Ecto neural progenitor cell (in vitro differentiated cells): ENCODE measurements at places on chromosomes 3 and 15.

DNA sequence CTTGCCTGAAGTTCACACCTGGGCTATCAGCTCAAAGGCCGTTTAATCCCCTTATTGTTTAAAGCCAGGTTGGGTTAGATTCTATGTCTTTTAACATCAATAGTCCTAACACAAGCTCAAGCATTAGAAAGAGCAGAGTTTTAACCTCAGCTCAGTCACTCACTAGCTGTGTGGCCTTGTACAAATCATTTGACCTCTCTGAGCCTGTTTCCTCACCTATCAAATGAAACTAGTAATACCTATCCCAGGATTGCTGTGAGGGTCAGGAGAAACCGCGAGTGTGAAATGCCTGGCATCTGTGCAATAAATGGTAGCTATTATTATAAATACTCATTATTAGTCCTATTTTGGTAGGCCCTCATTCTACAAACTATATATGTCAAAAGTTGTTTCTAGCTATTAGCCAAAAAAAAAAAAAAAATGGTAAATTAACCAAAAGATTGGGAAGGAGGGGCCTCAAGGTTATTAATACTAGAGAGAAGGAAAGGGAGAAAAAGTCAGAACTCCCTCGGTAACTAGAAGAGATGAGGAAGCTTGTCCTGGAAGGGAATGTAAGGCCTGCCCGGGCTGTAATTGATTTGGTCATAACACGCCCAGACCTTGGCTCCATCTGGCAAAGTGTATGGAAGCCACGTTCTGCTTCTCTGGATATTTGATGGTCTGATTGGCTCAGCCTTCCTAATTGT, 510.5 kb upstream of the PROK2 start:
- DNase-seq = no peak

DNA sequence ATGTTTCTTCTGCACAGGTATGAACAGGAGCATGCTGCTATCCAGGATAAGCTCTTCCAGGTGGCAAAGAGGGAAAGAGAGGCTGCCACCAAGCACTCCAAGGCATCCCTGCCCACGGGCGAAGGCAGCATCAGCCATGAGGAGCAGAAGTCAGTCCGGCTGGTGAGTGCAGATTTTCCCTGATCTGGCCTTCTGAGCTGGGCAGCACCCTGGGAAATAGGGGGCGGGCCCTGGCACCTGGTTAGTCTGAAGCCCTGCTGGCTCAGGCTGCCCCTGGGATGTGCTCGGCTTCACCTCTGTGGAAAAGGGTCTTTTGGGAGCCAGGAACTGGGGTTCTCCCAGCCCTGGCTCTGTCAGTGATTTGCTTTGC, 29.0 kb downstream of the CHCHD6 start:
- no peak for DNase-seq

- DNase-seq = peak; percentile 53
Measured at GRCh38 chr15:100926258-100926657, 7.1 kb downstream of the LRRK1 start.

DNA sequence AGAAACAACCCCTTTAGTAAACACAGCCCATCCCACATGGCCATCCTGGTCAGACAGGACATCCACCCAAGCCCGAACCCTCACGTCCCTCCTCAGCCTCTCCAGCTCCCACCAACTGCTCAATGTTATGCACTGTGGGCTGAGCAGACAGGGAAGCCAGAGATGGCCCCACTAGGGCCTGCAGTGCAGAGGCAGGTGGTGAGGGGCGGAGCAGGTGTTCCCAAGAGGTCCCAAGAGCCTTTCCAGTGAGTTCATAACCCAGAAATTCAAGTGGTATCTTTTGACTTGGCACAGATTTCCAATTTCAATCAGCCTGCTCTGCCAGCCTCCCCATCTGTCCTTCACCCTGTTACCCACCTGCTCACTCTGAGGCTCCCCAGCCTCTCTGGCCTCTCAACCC, 130.3 kb downstream of the LIPC start:
- DNase-seq = no peak

DNA sequence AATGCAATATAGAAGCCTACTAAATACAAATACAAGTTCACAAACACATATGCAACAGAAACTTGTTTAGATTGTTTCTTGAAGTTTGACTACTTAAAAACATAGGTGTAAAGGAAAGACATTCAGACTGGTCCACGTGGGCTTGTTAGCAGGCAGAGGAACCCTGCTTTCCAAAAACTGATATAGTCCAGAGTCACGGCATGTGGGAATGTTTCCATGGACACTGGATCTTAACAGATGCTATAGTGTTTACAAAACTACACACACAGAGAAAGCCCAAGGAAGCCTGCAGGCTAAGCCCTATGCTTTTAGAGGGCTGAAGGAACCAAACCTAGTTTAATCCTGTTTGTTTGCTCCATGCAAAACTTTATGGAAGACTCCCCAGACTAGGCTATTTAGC, 45.2 kb upstream of the LRRC58 start:
- DNase-seq = no peak

DNA sequence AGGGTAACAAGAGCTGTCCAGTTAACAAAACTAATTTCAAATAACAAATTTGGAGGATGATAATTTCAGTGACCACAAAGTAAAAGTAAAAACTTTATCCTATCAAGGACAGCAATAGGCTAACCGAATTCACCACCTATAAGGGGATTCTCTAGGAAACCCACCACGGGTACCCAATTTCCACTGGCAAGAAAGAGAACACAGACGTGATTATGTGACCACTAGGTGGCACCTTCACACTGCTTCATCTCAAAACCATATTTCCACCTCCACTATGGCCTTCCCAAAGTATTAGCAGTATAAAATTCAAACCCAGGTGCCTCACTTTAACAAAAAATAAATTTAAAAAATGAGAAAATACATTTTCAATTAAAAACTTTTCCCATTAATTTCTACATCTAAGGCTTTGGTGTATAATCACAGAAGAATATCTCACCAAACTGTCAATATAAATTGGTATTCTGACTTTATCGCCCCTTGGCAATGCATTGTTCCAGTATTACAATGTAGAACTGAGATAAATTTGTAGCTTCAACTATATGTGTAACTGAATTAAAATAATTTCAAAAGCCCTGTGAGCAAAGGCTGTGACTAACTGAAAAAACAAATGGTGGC, 96.5 kb downstream of the FSIP1 start:
- DNase-seq = no peak

GRCh38 chr3:67030785-67031740, 33.0 kb downstream of the KBTBD8 start:
- no peak for DNase-seq

- DNase-seq = no peak
Measured at GRCh38 chr15:40872791-40873693, 992 bp downstream of the RHOV start.

GRCh38 chr3:53324105-53324504, 23.2 kb downstream of the DCP1A start:
- DNase-seq = no peak

DNA sequence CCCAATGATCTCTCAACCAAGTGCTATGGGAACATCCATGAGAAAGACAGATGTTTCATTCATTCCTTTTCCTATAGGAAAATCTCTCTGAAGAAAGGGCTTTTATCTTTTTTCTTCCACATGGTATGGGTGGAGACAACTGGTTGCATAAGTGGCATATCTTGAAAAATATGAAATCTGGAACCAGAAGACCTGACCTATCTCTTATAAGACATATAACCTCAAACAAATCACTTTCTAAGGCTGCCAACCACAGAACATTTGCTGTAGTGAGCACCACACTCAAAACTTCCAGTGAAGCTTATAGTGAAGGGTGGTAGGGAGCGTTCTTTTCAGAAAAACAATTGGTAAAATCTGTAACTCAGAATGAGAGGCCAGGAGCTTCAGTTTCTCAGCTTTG, 58.5 kb downstream of the SHQ1 start:
- DNase-seq = no peak

DNA sequence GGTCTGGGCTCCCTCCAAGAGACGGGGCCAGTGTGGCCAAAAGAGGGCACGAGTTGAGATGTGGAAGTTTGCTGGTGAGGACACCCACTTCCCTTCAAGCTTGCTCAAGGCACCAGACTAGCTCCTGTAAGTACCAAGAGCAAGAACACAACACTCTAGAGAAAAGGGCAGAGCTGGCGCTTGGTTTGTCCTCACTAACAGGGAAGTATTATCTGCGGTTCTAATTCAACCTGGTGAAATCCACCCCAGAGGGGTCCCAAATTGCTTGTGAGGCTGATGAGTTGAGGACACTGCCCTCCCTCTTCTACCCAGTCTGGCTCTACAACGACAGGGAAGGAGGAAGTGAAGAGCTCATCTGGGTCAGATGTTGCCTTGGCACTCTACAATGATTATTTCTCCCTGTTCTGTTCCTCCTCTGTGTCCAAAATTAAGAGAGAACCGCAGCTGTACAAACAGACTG, 16.9 kb upstream of the FSIP1 start:
- DNase-seq = no peak

GRCh38 chr3:18745472-18745871, 320.3 kb upstream of the SATB1 start:
- DNase-seq = no peak

GRCh38 chr15:23647421-23648370, at the start of gene MAGEL2:
TSS of gene MAGEL2 (minus strand) at chr15:23647867. CDS start at chr15:23647742, 125 bp downstream.
- peak; percentile 62 for DNase-seq

DNA sequence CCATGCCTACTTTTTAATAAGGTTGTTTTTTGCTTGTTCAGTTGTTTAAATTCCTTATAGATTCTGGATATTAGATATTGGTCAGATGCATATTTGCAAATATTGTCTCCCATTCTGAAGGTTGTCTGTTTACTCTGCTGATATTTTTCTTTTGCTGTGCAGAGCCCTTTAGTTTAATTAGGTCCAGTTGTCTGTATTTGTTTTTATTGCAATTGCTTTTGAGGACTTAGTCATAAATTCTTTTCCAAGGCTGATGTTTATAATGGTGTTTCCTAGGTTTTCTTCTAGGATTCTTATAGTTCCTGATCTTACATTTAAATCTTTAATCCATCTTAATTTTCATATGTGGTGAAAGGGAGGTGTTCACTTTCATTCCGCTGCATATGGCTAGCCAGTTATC, 77.4 kb downstream of the PTPRG start:
- DNase-seq = no peak

DNA sequence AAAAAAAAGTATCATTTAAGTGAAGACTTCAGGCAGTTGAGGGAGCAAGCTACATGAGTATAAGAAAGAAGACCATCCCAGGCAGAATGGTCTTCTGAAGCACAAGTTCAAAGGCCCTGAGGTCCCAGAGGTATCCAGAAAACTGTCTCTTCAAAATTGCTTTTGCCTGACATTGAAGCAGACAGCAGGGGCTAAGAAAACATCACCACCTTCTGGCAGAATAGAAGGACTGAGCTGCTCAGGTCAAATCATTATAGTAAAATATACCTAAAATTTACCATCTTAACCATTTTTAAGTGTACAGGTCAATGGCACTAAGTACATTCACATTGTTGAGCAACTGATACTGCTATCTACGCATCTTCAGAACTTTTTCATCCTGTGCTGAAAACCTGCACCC, 16.4 kb downstream of the GPR160 start:
- no peak for DNase-seq

DNA sequence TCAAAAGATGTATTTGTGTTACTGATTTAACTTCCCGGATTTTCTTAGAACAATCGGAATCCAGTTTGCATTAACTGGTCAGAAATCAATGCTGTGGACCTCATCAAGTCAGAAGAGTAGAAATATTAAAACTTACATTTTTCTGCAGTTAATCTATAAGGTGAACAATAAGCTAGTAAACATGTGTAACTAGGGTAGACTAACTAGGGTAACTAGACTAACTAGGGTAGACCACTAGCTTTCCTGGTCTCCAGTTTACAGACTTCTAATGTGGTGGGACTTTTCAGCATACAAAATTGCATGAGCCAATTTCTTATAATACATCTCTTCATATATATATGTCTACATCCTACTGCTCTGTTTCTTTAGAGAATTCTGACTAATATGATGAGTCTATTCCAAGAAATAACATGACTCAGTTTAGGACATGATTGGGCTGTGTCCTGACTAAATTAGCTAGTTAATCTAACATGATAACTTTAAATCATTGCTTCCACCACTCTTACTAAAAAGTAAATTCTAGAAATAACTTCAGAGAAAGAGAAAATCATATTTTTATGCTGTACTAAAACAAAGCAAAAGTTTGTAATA, 5.3 kb downstream of the PLSCR2 start:
- DNase-seq = no peak

DNA sequence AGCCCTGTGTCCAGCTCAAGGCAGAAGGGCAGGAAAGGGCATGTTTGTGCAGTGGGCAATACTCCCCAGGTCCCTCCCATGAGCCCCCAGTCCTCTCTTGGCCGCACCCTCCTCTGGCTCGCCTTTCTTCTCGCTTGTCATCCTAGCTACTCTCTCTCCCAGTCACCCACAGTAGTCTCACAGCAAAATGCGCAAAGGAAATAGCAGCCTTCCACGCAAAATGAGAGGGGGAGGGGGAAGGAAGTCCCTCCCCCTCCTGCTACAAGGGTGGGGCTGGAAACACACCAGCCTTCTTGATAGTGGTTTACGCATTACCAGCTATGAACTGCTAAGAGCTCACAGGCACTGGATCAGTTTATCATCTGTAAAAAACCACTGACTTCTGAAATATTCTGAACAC, 83.8 kb downstream of the GADL1 start:
- no peak for DNase-seq

DNA sequence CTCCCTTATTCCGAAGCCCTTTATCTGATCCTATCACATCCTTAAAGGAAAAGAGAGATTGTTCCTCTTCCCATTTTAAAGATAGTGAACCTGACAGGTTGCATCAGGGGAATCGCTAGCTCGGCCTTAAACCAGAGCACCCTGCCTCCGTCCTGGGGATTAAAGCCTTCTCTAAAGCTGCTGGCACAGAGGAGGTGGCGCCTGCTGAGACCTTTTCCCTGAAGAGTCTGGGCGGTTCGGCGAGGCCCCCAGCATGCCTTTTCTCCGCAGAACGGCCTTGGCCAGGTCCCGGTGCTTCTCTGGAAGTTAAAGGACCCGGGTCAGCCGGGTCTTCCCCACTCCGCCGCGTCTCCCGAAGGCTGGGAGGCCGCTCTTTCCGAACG, 593 bp downstream of the FAM219B start:
- peak; percentile 70 for DNase-seq

DNA sequence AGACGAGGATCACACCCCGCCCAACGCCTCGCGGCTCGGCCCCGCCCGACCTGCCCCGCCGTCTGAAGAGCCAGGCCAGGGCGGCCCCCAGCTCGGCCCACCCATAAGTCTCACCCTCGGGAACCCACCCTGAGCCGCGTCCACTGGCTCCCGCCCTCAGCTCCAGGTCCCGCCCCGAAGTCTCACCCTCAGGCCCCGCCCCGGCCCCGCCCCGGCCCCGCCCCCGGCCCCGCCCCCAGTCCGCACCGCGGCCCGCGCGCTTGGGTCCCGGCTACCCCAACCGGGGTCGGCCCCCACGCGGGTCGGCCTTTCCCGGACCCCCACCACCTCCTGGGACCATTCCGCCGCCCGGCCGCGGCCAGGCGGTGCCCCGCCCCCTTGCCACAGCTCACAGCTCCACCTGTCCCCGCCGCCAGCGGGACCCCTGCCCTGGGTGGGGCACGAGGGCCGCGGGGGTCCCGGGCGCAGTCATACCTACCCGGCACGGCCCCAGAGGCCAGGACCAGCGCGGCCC, 489 bp downstream of the CSPG5 start:
- peak; percentile 82 for DNase-seq

DNA sequence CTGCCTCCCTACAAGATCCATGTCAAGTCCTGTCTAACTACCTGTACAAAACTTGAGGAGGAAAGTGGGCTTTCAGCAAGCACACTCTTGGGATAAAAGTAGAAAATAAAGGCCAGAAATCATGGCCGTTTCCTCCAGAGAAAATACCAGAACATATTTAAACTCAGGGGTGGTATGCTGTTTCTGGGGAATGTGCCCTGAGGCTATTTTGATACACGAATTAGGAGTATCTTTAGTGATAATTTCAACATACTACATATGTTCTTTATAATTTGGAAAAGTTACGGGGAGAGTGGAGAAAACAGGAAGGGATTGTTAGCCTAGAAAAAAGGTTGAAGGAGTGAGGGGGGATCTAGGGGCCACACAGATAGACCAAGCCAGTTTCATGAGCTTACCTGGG, 18.7 kb upstream of the PDCD6IP start:
- DNase-seq = no peak
